ENCODE measurements at places on chromosomes 1 and 21.

DNA sequence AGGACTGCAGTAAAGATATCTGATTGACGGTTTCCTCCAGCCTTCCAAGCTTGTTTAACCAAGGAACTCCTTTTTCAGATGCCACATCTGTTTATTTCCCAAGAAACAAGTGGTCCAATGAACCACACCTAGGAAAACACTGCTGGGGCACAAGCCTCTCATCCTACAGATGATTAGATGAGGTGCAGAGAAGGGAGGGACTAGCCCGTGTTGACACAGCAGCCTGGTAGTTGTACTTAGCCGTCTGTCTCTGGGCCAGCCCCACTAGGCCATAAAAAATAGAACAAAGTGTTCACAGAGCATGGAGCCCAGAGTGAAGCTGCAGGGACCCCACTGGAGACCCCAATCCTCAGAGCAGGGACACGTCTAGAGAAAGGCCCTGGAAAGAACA is 32.1 kb downstream of the LRP8 start:
- no peak for DNase-seq

GRCh38 chr1:38505944-38506343 is 353.6 kb downstream of the RRAGC start:
- DNase-seq: no peak

DNA sequence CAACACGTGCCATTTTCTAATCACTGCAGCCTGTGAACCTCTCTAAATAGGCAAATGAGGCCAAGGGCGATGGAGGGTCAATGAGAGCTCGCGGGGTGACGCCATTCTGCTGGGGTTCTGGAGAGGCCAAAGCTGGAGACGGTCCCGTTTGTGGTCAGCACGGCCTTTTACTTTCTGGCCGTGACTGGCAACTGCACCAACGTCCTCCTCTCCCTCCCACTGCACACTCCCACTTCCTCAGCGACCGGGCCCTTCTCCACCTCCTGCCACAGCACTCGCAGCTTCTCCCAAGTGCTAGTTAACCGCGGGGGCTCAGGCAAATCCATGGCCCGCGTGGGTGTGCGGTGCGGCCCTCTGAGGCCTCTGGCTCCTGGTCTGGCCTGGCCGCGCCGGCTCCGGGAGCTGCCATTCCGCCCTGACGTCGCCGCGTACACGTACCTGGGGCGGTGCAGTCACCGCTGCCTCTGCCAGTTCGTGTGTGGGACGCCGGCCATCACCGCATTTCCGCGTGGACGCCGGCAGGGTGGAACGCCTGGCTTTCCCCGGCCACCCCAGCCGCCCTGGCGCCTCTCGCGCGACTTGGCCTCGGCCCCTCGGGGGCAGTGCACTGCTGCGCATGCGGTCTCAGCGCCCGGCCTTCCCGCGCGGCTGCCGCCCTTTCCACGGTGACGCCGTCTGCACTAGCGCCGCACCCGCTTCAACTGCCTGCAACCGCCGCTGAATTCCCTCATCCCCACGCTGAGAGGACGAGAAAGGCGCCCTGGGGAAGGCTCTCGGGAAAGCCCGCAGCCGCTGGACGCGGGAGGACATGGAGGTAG is 18.2 kb downstream of the OR2C3 start:
- DNase-seq: no peak

DNA sequence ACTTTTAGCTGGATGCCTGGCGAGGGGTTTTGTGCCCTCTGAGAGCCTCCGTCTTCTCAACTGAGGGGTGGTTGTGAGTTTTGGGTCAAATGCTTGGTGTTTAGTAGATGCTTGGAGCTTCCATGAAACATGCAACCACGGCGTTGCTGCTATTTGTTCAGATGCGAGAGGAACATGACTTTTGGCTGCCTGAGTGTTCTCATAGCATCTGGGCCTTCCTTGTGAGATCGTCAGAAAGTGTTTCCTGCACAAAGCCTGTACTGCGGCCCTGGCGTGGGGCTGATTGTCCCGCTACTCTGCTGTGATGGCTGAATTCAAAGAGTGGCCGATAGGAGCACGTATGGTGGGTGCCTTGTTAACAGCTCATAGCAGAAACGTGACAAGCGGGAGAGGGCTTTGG is 69.8 kb upstream of the FAM3B start:
- DNase-seq: no peak

GRCh38 chr1:160651433-160652064 is 4.7 kb upstream of the SLAMF1 start:
- DNase-seq: no peak

DNA sequence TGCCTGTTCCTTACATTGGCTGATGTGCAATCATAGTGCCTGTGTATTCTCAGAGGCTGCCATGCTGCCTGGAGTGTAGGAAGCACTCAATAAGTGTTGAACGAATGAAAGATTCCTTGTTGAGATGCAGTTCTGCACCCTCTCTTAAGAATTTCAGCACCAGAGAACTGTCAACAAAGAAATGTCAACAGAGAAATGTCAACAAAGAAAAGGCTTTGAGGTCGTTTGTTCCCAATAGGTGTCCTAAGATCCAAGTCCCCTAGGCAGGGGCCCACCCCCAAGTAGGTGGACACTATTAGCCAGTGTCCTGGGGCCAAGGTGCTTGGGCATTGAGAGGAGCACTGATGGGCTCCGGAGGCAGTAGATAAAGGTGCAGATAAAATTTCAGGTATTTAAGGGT is 12.6 kb downstream of the KCND3 start:
- no peak for DNase-seq
